Esophagus muscularis mucosa (tissue), 4 donors: ENCODE measurements at places on chromosomes 3 and 15. TPM values are rescaled to one million over a fixed set of nuclear protein-coding genes. Genes with fewer than 3 reads are reported as not detected.
A peak's percentile ranks its signal among the peaks of the same experiment; 100 is the strongest.

LTK gene
- total RNA-seq, result 2.4 TPM

CA12 gene
- 14.5 TPM for total RNA-seq

ZKSCAN7 gene
- 4.2 TPM for total RNA-seq

CTNNB1 gene
- total RNA-seq, result 356 TPM

MUC13 gene
- total RNA-seq, result not detected

BLOC1S6 gene
- total RNA-seq, result 42.4 TPM

SLC9A9 gene
- total RNA-seq, result 15.0 TPM

SLC35G2 gene
- total RNA-seq, result 6.4 TPM

TNFAIP8L3 gene
- 15.4 TPM for total RNA-seq

GATM gene
- total RNA-seq, result 24.2 TPM

KIF7 gene
- 23.1 TPM for total RNA-seq

IMP3 gene
- total RNA-seq, result 49.0 TPM

KCNH8 gene
- total RNA-seq, result 0.11 TPM

OTOL1 gene
- total RNA-seq, result not detected

GRCh38 chr15:86055688-86056087, 24.0 kb upstream of the AGBL1 start:
- peak; percentile 62 for DNase-seq

DNA sequence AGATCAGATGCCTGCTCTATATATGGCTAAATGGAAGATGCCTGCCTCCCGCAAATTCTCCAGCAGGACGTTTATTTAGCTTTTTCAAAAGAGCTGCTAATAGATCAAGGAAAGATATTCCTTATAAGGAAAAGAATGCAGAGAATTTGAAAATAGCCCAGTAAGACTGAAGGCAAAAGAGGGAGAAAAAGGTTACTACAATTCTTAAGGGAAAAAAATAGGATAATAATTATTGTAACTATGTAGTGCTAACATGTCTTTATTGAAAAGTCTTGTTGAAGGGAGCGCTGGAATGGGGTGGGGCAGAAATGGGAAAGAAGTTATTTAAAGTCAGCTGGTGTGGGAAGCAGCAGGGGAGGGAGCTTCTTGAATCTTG, 2.9 kb downstream of the TPM1 start:
- no peak for DNase-seq

DNA sequence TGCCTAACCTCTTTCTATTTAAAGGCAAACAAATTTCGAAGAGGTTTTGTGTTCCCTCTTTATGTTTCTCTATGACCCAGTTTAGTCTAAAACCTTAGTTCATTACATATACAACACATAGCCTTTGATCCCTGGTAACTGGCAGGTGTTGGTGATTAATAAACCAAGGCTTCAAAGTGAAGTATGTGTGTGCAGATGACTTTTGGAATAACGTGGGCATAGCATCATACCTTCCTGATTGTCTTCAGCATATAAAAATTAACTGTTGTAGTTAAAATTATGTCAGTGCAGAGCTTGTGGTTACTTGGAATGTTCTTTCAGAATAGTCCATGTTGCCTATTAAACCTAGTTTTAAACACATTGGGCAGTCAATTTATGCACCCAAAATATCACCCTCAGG, 608.3 kb downstream of the ROBO2 start:
- no peak for DNase-seq

DNA sequence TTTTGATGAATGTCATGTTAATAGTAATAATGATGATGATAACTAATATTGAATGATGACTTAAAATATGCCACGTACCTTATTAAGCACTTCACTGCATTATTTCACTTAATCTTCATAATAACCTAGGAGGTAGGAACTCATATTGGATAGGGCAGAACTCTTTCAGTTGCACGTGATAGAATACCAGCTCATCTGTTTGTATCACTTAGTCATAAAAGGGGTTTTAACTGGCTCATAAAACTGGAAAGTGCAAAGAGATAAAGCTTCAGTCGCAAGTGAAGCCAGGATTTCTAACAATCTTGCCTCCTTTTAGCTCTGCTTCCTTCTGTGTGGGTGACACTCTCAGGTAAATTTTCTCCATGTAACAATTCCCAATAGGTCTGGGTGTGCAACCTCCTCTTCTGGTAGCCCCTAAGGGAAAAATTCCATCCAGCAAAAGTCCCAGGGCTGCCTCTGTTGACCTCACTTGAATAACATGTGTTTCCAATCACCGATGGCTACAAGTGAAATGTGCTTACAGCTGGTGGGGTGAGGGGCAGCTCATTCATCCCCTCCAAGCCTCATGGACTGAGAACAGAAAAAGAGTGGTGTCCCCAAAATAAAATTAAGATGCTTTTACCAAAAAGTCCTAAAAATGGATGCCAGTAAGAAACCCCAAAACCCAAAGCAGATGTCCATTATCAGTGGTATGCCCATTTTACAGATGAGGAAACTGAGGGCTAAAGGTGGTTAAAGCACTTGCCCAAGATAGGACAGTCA, 9.3 kb downstream of the GXYLT2 start:
- DNase-seq, result no peak

- DNase-seq, result no peak
Measured at GRCh38 chr3:113096188-113096892, 105.6 kb downstream of the GTPBP8 start.

GRCh38 chr3:3998140-3998922, 199.1 kb downstream of the LRRN1 start:
- DNase-seq, result no peak

DNA sequence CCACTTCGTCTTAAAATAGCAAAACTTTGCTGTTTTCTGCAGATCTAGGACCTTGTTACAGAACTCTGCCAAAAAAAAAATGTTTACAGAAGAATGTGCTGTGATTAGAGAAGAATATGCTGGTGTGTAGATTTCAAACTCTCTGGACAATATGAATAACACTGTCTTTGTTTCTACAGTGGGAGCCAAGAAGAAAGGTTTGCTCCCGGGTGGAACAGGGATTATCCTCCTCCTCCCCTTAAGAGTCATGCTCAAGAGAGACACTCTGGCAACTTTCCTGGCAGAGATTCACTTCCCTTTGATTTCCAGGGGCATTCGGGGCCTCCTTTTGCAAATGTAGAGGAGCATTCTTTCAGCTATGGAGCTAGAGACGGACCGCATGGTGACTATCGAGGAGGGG, 27.3 kb downstream of the RBM6 start:
- DNase-seq, result no peak

DNA sequence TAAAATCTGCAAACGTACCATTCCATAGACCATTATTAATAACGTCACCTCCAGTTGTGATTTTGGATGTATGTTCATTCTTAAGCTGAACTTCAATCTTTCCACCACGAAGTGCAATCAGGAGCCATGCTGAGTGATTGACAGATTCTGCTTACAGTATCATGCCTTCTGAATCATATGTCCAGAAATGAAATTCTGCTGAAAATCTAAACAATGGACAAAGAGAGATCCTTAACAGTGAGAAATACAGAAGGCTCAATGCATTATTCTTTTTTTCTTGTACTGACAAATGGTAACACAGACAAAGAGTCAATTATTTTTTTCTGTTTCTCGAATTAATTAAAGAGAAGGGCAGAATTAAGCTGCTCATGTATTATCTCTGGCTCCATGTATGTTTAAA, 1114.5 kb downstream of the EPHA3 start:
- DNase-seq, result no peak

DNA sequence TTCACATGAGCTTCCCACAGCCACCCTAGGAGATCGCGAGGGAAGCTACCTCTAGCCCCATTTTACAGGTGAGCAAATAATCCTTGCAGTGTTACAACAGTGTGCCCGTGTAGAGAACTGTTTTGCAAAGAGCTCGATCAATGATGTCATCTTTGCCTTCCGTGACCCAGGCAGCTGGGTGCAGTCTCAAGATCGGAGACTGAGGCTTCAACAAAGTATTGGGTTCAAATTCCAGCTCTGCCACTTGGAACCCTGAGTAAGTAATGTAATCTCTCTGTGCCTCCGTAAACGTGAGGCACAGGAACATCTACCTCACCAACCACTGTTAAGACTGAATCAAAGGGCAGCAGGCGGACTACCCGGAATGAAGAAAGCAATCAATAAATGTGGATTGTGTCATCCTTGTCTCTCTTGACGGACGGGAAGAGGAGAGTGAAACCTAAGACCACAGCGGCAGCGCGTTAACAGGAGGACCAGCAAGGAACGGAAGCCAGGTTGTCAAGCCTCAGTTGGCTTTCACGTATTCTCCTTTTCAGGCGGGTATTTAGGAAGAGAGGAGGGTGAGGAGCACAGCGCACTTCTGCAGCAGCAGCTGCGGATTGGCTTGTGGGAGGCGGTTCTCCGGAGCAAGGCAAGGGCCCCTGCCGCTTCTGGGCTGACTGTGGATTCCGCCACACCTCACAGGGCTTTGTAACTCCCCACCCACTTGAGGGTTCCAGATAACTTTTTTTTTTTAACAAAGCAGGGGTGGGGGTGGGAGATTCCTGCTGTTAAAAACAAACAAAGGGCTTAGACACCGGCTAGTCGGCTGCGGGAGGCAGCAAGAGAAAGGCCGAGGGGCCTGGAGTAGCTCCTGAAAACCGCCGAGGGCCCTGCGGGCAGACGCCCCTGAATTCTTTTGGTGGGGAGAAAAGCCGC, 1.5 kb upstream of the SMAD3 start:
- no peak for DNase-seq

DNA sequence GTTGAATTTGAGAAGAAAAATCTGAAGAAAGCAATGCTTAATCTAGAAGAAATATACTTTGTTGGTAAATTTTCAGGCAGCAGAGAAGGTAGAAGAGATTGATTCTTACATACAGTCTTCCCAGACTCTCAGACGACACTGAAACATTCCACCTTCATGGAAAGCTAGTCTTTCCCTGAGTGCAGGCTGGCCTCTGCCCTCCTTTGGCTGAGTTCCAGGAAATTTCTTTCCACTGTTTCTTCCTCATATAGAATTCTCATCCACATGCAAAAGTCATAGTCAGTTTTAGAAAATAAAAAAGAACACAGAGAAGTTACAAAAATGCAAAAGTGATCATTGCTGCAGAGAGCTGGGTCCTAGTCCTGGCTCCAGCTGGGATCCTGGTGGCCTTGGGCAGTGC, 142.5 kb upstream of the PRR23C start:
- DNase-seq, result no peak

- DNase-seq, result no peak
Measured at GRCh38 chr3:61684386-61684785, 123.0 kb downstream of the PTPRG start.

DNA sequence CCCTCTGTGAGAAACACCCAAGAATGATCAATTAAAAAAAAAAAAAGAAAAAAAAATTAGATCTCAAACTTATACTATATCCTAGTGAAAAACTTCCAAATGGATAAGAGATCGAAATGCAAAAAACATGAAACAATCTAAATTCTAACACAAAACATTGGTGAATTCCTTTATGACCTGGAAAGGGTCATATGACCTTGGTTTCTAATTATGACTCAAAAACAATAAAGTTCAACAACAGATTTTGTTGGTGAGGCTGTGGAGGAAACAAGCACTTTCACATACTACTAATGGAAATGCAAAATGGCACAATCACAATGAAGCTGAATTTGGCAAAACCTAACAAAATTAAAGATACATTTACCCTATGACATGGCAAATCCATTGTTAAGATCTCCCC, 45.3 kb downstream of the HSPBAP1 start:
- DNase-seq, result no peak

DNA sequence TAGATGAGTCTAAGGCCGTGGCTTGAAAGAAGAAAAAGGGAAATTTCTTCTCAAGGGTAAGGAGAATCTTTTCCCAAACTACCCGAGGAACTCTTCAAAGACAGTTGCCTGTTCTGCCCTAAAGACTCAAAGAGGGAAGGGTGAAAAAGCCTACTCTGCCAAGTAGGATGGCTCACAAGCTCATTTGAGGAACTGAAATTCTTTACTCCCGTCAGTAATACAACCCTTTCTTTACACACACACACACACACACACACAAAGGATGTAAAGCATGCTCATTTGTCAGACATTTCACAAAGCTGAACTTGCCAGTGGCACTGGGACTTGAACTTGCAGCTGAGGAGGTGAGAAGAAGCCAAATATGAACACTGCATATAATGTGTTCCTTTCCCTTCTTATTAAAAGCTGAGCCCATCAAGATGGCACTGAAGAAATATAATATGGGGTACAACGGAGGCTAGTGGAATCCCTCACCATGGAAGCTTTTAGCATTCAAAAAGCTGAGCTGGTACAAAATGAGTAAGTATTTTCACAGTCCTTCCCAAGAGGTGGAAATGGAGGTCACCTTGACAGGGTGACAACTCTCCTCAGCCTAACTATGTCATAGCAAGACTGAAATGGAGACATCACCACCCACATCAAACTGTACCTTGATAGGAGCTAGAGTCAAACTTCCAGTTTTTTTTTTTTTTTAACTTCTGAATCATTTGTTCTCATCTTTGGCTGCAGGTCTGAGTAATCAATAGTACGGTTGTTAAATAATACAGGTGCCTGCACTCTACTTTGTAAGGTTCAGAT, 57.6 kb downstream of the TAFA4 start:
- DNase-seq, result no peak

DNA sequence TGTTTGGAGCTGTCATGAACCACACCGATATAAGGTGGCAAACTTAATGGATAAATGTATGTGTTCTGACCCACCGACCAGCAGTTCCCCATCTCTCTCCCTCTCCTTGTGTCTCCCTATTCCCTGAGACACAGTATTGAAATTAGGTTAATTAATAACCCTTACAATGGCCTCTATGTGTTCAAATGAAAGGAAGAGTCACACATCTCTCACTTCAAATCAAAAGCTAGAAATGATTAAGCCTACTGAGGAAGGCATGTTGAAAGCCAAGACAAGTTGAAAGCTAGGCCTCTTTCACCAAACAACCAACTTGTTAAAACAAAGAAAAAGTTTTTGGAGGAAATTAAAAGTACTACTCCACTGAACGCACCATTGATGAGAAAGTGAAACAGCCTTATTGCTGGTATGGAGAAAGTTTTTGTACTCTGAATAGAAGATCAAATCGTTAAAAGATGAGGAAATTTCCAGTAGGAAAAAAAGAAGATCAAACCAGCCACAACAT, 15.0 kb downstream of the ATR start:
- no peak for DNase-seq

DNA sequence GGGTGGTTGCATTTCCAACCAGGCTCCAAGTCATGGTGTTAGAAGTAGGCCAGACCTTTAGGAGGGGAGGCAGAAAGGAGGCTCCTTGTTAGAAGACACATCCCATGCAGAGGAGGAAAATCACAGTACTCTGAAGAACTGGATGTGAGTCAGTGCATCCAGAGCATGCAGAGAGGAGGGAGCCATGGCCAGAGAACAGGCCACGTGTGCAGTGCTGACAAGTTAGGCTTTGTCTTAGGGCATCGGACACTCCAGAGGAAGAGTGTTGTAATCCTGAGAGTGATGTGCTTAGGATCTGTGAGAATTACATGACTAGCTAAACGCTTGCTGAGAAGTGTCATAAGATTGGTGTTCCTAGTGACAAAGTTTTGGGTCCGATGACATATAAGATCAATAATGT, 456.5 kb upstream of the THRB start:
- no peak for DNase-seq

DNA sequence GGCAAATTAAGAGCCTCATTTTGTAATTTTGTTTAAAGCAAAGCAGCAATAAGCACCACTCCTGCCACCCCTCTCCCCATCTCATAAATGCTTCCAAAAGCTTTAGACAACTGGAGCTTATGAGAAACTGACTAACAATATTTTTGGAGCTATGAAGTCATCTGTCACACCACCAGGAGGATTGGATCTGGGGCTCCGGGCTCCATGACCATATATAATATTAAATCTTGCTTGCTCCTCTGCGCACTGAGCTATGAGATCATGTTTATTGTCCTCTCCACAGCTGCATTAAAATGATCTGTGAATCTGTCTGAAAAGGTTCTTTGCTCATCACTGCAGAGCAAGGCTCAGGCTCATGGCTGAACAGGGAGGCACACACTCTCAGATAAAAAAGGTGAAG, 323.7 kb downstream of the ZNF621 start:
- DNase-seq, result peak; percentile 57
